ENCODE measurements at places on chromosomes 13 and 19.
A peak's percentile ranks its signal among the peaks of the same experiment; 100 is the strongest.

DNA sequence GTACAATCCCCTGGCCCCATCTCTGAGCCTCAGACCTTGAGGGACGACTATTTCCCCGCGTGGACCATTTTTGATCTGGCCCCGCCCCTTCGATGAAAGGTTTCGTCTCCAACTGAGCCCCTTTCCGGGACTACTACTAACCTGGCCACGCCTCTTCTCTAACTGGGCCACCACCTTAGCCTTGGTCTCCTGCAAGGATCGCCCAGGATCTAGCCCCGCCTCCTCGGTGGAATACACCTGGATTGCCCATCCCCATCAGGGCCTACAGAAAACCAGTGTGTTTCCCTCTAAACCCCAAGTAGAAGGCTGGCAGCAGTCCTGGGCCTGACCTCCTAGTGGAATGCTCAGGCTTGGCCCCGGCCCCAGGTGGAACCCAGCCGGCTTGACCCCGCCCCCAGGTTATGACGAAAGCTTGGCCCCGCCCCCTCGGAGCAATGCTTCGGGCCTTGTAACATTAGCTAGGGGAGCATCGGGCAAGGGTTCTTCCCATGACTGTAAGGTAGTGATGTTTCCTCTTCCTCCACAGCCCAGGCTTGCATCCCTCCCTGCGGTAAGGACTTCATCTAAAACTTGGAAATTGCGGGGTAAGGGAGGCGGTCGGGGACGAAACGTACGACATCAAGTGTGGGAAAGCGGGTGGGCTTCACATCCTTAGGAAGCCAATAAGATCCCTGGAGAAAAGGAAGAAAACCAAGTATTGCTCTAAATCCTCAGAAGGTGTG is 9.1 kb downstream of the SPACA6 start:
- peak; percentile 87 for DNase-seq

DNA sequence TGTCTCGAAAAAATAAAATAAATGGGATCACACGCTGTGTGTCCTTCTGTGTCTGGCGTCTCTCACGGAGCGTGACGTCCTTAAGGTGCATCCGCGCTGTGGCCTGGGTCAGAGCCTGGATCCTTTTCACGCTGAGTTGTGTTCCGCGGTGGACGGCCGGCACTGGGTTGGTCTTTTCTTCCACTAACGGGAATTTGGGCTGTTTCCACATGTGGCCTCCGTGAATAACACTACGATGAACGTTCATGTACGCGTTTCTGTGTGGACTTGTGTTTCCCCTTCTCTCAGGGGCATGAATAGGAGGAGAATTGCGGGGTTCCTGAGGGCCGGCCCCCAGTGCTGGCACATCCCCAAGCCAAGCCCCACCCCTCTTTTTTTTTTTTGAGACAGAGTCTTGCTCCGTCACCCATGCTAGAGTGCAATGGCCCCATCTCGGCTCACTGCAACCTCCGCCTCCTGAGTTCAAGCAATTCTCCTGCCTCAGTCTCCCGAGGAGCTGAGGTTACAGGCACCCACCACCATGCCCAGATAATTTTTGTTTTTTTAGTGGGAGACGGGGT is 6.2 kb upstream of the PTBP1 start:
- DNase-seq = no peak

GRCh38 chr19:14700711-14701375 is 11.0 kb downstream of the ZNF333 start:
- no peak for DNase-seq

DNA sequence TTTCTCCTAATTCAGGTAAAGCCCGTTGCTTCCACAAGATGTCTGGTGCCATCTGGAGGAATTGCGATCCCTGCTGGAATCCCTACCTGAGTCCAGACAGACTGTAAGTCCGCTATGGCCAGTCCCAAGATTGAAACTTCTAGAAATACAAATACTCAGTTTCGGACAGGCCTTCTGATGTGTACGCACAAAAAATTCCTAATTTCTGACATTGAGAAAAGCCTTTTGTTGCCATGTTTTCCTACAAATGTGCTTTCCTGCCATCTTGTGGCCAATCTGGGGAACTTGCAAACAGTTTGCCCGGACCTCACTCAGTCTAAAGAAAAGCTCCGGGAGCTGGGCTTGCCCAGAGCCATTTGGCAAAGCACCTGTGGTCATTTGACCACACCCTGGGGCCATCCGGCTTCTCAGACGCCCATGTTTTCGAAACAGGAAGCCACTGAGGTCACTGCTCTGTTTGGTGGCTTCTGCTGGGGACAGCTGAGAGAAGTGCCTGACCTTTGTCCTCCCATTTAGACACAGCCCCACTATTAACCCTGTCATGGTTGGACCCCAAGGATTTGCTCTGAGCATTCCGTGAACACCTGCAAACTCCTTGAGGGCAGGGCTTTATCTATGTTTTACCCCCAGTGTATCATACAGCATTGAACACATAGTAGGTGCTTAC is 79.4 kb downstream of the SLC15A1 start:
- DNase-seq = peak; percentile 75

GRCh38 chr19:10797078-10797477 is 38.9 kb downstream of the TMED1 start:
- no peak for DNase-seq

- no peak for DNase-seq
Measured at GRCh38 chr13:101915331-101915730, 462.9 kb downstream of the ITGBL1 start.

DNA sequence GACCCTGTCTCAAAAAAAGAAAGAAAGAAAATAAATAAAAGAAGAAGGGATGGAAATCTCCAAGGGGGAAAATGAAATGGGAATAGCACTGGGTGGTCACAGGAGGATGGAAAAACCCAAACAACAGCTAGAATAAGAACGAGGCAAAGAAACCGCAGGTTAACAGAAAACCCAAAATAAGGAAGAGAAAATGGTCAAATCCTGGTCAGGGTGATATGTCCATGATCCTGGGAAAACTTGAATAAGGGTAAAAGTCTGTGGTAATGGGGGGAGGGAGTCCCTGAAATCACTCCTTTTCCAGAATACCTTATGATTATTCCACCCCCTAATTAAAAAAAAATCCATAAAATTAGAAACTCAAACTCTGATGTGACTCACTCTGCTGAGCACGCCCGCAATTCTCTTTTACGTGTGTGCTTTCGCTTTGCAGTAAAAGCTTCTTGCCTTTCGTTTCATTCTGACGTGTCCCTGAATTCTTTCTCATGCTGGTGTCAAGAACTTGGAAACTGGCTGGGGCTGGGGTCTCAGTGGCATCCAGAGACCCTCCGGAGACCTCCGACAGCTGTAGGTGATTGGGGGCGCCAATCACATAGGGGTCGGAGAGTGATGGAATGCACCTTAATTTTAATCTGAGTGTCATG is 4.3 kb upstream of the NAXD start:
- DNase-seq = no peak

DNA sequence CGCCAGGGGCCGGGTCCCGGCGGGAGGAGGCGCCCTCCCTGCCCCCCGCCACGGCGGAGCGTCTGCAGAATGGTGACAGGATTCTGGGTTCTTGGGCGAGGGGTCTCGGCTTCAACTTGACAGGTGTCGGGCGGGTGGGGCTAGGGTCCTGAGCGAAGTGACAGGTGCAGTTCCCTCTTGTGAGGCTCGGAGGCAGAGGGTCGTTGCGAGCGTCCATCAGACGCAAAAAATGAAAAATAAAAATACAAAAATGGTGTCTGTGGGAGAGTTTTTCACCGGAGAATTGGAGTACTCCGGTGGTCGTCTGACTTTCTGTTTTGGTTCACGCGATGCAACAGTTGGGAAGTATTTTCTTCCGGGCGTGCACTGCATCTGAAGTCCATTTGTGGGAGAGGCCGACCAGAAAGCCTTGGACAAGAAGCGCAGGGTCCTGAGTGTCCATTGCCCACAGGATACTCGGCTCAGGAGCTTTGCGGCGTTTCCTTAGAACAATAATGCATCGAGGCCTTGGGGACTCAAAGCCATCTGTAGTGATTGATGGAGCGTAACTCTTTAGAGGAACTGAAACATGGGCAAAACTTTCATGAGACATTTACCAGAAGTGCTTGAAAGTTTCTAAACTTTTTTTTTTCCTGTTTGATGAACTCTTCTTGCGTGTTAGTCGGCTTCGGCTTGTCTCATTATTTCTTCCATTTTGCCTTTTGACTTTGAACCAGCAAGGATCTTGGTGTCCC is 759 bp downstream of the RB1 start:
- peak; percentile 14 for DNase-seq

DNA sequence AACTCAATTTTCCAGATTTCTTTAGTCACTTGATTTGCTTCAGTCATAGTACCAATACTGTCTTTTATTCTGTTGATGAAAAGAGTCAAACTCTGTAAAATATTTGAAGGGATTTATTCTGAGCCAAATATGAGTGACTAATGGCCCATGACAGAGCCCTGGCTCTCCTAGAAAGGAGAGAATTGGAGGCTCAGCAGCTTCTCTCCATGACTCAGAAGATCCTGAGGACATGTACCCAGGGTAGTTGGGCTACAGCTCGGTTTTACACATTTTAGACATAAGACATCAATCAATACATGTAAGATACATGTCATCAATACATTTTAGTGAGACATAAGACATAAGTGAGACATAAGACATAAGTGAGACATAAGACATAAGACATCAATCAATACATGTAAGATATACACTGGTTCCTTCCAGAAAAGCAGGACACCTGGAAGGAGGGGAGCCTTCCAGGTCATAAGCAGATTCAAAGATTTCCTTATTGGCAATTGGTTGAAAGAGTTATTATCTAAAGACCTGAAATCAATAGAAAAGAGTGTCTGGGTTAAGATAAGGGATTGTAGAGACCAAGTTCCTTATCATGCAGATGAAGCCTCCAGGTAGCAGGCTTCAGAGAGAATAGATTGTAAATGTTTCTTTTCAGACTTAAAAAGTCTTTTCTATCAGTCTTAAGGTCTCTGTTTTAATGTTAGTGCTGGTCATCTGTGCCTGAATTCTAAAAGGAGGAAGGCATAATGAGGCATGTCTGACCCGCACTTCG is 179.8 kb upstream of the RFC3 start:
- DNase-seq = no peak

DNA sequence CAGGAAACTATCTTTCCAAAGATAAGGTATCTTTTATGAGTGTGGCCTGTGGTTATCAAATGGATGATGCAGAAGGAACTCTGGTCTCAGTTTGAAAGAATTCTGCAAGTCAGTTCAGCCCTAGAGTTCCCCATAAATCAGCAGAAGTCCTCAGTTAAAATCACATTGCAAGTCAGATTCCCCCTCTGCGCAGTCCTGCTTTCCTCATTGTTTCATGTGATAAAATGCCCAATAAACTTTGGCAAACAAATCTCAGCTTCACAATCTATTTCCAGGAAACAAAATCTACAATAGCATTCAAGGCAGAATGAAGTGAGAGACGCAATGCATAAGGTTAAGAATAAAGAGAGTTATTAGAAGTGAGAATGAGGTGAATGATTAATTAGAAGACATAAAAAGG is 216.3 kb upstream of the KLHL1 start:
- DNase-seq = no peak

GRCh38 chr13:76976490-76976889 is 15.4 kb upstream of the CLN5 start:
- DNase-seq = no peak

DNA sequence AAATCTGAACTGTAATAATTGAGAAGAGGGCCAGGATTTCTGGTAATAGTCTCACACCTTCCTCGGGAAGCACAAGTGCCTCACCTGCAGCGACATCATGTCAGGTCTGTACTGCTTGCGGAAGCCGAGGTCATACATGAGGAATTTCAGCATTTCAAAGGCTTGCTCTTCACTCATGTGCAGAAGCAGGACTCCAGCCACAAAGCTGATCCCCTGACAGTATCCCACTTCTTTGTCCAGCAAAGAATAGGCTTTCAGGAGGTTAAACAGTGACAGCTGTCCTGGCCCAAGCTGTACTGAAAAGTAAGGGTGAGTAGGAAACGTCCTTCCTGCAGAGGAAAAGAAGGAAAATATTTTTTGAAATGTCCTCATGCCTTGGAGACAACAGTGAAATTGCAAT is 182.7 kb downstream of the TBC1D4 start:
- no peak for DNase-seq

Data from mucosa of gallbladder (tissue), 1 donor.